ENCODE measurements at places on chromosomes 7 and 10.

DNA sequence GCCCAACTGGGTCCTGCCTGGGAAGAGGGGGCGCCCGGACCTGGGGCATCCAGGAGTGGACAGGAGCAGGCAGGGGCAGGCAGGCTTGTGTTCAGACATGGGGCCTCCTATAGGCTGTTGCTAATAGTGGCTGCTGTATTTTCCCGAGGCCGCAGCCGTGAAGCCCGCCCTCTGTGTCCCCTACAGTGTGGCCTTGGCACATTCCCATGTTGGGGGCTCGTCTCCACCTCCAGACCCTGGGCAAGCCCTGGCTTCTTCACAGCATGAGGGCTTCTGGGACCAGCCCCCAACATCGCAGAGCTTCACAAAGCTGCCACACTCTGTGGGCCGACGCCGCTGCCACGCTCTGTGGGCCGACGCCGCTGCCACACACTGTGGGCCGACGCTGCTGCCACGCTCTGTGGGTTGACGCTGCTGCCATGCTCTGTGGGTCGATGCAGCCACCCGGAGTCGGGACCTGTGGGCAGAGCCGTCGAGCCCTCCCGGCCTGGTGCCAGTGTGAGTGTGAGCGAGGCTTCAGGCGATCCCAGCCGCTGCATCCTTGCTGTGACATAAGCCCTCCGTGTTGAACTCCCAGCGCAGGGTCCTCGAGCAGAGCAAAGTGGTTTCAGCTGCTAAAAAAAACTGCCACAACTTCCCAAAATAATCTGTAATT, 109.0 kb downstream of the INPP5A start:
- no peak for DNase-seq

DNA sequence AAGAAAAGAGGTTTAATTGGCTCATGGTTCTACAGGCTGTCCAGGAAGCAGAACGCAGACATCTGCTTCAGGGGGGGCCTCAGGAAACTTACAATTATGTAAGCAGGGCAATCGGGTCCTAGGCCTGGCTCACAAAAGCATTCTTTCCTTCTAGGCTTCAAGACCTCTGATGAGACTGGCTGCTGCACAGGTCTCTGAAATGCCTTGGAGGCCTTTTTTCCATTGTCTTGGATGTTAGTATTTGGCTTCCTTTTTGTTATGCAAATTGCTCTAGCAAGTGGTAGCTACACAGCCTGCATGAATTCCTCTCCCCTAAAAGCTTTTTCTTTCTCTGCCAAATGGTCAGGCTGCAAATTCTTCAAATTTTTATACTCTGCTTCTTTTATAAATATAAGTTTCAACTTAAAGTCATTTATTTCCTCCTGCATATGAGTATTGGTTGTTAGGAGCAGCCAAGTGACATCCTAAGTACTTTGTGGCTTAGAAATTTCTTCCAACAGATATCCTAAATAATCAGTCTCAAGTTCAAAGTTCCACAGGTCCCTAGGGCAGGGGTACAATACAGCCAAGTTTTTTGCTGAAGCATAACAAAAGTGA, 83.1 kb upstream of the SEMA3A start:
- no peak for DNase-seq

- no peak for DNase-seq
Measured at GRCh38 chr7:158020706-158021095, 566.9 kb downstream of the PTPRN2 start.

DNA sequence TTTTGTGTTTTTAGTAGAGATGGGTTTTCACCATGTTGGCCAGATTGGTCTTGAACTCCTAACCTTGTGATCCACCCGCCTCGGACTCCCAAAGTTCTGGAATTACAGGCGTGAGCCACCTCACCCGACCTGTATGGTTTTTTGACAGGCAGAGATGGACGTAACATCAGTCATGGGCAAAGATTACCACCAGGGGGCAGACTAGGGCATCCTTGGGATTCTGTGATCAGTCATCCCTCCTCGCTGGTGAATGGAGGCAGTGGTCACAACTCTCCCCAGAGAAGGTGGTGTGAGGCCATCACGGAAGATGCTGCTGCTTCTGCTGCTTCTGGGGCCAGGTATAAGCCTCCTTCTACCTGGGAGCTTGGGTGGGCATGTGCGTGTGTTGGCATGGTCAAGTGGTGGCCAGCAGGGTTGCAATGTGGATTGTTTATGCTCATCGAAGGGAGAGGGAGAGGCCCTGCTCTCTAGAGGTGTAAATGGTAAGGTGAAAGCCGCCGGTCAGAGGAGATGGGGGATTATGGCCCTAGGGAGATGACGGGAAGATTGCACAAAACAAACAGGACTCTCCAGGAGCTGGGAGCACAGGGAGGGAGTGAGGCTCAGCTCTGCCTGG, 122.7 kb upstream of the PRSS1 start:
- peak; percentile 41 for DNase-seq

GRCh38 chr10:46545861-46546590, 10.4 kb downstream of the GPRIN2 start:
- DNase-seq = no peak

DNA sequence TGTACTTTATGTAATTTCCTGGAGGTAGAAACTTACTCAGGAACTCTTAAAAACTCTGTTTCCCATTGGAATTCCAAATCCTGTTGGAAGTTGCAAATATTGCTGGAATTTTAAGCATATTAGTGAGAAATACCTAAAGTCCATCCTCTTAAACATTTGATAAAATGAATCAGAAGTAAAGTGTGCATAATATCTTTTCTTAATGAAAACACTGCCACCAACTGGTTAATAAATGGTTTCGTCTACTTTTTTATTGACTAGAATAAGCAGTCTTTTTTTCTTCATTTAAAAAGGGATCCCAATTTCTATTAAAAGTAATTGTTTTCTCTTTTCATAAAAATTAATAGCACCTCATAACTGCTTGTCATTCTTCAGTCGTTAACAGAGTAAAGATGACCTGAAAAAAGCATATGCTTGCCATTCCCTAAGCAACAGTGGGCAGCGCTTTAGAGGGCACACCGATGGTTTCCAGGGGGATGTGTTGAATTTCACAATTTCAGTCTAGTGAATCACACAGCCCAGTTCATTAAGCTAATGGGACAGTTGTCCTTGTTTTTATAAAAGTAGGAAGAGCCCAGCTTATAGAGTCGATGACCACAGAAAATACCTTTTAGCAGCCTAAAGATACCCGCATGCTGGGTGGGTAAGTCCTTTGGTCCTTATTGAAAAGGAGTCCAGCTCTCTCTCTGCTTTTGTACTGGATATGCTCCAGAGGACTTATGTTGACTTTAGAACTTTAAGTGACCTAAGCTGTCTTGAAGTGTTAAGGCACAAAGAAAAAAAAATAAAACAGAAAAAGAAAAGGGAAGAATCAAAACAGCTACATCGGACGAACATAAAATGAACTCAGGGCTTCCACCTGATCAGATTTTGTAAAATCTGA, 28.5 kb downstream of the NPS start:
- DNase-seq = no peak

DNA sequence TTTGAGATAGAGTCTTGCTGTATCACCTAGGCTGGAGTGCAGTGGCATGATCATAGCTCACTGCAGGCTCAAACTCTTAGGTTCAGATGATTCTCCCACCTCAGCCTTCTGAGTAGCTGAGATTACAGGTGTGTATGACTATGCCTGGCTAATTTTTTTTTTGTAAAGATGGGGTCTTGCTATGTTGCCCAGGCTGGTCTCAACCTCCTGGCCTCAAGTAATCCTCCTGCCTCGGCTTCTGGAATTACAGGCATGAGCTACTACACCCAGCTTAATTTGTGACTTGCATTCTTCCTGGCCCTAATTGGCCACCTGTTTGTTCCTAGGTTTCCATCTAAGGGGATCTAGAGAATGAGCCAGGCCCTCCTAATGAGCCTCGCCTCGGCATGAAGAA, 9.3 kb downstream of the ARHGAP22 start:
- DNase-seq = no peak

GRCh38 chr10:22978287-22978686, 50.4 kb downstream of the ARMC3 start:
- DNase-seq = no peak

DNA sequence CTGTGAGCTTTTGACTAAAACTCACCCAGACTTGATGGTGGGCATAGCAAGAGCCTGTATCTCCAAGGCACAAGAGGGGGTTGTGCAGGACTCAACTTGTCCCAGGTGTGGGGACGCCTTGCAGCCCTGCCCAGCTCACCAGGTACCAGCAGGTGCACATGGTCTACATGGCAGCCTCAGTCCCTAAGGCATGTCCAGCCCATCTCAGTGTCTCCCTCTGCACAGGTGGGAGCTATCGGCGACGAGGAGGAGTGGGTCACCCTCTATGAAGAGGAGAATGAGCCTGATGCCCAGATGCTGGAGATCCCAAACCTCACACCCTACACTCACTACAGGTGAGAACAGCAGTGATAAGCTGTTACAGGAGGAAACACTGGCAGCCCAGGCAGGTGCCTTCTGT, 571.7 kb upstream of the FOXK1 start:
- DNase-seq = no peak

DNA sequence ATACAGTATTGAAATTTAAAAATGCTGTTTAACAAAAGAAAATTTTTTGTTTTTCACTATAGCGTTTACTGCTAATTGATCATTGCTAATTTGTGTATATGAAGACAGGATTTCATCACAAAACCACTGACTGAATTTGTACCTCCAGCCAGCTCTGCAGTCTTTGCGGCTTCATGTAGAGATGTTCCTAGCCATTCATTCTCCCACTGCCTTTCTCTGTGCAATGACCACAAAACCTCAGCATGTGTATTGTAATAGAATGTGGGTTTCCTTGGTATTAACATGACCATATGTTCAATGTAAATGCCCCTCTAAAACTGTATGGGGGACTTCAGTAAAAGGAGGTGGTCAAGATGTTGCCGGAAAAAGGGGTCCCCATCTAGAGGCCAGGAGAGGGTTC, 81.1 kb upstream of the STEAP1B start:
- no peak for DNase-seq

DNA sequence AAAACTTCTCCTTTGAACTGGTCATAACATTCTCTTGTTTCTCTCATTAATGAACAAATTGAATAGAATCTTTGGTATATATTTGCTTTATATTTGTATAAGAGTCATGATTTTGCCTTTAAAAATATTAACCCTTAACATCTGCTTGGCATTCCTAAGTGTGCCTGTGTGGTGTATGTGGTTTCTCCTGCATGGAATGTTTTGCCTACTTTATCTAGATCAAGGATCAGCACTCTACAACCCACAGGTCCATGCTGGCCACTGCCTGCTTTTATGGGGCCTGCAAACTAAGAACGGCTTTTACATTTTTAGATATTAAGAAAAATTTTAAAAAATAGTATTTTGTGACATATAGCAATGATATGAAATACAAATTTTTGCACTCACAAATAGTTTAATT, 4.3 kb upstream of the LAMB4 start:
- DNase-seq = no peak

- no peak for DNase-seq
Measured at GRCh38 chr10:80760914-80761371, 223.2 kb downstream of the SH2D4B start.

- DNase-seq = no peak
Measured at GRCh38 chr7:13179775-13180523, 492.5 kb downstream of the ARL4A start.

DNA sequence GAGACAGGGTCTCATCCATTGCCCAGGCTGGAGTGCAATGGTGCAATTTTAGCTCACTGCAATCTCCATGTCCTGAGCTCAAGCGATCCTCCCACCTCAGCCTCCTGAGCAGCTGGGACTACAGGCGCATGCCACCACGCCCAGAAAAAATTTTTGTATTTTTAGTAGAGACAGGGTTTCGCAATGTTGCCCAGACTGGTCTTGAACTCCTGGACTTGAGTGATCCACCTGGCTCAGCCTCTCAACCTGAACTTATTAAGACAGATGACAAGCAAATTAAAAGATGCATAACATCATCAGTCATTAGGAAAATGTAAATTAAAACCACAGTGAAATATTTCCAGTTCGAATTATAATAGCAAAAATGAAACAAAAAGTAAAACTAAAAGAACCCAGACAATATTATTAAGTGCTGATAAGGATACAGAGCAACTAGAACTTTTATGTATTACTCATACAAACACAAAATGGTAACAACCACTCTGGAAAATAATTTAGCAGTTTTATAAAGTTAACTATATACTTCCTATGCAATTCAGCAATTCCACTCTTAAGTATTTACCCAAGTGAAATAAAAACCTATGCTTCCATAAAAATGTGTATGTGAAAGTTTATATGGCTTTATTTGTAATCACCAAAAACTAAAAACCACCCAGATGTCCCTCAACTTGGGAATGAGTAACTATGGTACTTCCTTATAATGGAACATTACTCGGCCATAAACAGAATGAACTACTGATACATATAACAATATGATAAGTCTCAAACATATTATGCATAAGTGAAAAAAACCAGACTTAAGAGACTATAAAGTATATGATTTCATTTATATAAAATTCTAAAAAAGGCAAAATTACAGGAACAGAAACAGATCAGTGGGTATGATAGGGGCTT, 15.3 kb downstream of the ZFAND4 start:
- no peak for DNase-seq

- no peak for DNase-seq
Measured at GRCh38 chr7:26978146-26978545, 113.8 kb upstream of the SKAP2 start.

DNA sequence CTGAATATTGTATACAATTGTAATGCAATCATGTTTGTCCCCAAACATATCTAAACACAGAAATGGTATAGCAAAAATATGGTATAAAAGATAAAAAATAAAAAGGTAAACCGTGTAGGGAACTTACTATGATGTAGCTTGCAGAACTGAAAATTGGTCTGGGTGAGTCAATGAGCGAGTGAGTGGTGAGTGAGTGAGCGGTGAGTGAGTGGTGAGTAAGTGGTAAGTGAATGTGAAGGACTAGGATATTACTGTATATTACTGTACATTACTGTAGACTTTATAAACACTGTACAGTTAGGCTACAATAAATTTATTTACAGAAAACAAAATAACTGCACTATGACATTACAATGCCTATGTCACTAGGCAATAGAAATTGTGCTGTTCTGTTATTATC, 1163.2 kb upstream of the SORCS1 start:
- DNase-seq = no peak

- DNase-seq = no peak
Measured at GRCh38 chr7:158031867-158032308, 555.7 kb downstream of the PTPRN2 start.

GRCh38 chr10:92042541-92042940, 119.0 kb downstream of the BTAF1 start:
- DNase-seq = no peak

DNA sequence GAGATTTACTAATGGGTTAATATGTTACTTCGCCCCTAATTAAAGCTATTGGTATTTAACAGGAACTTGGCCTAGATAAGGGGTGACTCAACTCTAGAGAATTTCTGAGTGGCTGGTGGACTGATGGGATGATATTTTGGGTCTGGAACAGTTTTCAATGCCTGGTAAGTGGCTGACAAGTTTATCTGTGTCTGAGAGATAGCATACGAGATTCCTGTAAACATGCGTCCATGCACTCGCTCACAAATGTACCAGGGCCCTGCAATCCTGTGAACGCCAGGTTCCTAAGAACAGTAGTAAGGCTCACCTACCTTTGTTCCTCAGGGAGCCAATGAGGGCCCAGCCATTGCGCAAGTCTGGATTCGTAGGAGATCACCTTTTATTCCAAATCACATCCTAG, 683.8 kb upstream of the ANKRD30A start:
- DNase-seq = no peak

Data from activated T-helper 1 cell treated with Interleukin-2 at 50 U/mL for 16 hours (primary cell).